Midbrain (tissue), 1 donor: ENCODE measurements at places on chromosomes 6 and 20.

DNA sequence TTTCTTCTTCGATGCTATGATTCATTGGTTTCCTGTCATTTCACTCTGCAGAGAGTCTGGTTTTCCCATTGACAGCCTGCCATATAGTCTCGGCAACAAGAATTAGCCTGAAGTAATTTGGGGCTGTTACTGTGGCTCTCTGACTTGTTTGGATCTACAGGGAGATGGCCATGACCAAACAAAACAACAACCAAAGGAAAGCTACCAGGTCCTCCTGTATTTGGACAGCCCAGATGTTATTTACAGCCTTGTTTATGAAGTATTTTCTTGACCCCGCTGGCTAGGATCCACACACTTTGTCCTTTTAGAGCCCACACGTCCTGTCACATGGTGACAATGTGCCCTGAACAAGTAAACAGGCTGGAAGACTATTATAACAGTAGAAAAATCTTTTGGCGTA is 111.4 kb upstream of the PREP start:
- DNase-seq, result no peak

GRCh38 chr6:7879043-7879442 is 31.5 kb downstream of the TXNDC5 start:
- no peak for DNase-seq

- no peak for DNase-seq
Measured at GRCh38 chr6:33959661-33960344, 156.0 kb upstream of the MLN start.

- no peak for DNase-seq
Measured at GRCh38 chr6:127119102-127120022, 891 bp downstream of the RSPO3 start.

- DNase-seq, result no peak
Measured at GRCh38 chr6:11210386-11211138, 21.9 kb downstream of the NEDD9 start.

- peak; percentile 39 for DNase-seq
Measured at GRCh38 chr6:10315658-10316372, 99.1 kb downstream of the TFAP2A start.

DNA sequence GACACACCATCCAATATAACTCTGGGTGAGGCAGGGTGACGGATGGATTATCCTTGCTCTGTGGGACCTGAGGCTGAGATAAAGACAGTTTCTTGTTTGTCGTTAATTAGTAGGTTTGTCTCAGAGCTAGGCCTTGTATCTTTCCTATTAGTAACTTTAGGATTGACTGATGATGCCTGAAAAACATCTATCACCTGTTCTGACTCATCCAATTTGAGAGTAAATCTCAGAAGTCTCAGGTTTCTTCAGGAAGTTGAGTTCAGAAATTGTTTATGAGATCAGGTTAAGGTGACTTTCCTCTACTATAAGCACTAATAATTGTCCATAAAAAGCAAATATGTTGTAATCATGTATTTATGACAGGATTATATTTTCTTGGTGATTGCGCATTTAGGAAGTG is 129.5 kb upstream of the SUPT3H start:
- no peak for DNase-seq

- DNase-seq, result no peak
Measured at GRCh38 chr6:138673346-138674014, 100.1 kb upstream of the CCDC28A start.

GRCh38 chr20:13996265-13996664 is 949 bp downstream of the MACROD2 start:
- DNase-seq, result no peak

DNA sequence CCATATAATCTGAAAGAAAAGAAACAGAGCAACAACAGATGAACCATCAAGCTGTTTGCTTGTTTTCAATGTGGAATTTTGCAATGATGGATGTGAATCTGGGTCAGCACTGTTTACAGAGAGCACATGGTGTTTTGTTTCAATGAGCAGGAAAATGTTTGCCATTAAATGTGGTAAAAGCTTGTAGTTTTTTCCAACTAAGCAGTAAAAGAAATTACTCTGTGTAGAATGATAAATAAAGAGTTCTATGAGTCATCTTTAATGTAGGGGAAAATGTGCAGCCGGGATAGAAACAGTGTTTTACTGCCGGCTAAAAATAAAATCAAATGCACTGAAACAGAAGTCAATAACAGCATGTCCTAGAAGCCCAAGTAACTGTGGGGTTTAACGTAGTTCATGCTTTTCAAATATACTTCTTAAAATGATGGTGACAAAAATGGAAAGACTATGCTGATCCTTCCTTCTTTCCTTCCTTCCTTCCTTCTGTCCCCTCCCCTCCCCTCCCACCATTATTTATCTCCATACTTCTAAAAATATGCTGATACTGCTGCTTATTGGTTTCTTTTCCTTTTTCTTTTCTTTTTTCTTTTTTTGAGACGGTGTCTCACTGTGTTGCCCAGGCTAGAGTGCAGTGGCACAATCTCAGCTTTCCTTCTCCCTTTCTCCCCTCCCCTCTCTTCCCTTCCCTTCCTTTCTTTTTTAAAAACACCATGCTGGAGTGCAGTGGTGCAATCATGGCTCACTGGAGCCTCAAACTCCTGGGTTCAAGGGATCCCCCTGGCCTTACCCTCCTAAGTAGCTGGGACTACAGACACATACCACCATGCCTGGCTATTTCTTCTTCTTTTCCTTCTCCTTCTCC is 6.3 kb upstream of the NAA20 start:
- DNase-seq, result peak; percentile 30

GRCh38 chr6:6482256-6482655 is 106.3 kb upstream of the LY86 start:
- DNase-seq, result no peak

GRCh38 chr6:69735027-69735426 is 61.8 kb downstream of the LMBRD1 start:
- DNase-seq, result no peak

DNA sequence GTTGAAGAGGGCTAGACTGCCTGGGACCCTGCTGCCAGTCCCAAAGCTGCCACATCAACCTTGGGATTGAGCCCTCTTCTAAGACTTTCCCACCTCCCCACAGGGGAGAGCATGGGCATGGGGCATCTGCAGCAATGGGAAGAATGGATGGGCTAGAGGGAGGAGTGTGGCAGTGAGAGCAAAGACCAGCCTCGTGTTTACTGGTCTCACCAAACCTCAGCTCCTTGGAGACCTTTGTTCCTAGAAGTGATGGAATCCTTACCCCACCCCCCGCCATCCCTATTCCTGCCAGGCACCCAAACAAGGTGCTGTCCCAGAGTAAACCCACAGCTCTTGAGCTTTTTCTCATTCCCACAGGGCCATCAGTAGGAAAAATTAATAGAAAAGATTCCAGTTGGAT is 20.0 kb upstream of the ARMC12 start:
- DNase-seq, result no peak

DNA sequence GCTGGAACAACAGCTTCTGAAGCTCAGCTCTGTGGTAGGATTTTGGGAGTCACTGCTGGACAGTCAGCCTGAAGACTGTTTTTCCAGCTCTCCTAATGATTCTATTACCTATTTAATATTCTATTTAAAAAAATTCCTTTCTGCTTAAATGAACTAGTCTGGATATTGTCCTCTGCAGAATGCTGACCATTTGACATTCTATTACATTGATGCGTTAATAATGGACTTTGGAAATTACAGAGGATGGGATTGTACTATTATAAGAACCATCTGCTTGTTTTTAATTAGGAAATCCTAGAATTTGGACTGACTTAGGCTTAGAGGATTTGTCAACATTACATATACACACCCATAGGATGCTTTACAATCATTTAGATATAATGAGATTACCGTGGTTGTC is 19.7 kb downstream of the LRP11 start:
- DNase-seq, result no peak

GRCh38 chr6:160041608-160042007 is 72.7 kb downstream of the IGF2R start:
- peak; percentile 41 for DNase-seq

DNA sequence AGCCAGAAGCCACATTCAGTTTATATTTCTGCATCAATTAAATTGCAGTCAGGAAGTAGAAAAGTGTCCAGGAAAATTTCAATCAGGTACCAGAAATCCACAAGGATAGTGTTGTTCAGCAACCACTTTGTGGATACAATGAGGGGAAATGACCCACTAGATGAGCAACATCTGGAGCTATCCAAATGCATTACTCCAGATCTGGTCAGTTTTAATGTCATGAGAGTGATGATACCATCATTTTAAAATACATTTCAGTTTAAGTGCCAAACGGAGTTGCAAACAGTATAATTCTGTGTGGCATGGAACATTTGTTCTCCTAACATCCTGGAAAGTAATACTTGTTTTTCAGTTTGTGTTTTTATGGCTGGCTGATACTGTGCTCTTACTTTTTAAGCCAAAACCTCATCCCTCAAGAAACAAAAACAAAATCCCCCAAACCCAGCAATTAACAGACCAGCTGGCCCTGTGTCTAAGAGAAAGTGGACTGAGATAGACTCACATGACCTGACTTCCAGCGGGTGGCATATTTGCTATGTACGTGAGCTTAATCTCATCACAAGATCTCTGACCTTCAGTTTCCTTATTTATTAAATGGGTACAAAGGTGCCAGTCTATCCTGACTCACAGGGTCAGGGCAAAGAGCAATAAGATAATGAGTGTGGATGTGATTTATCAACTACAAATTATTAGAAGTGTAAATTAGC is 58.8 kb upstream of the CNKSR3 start:
- no peak for DNase-seq

DNA sequence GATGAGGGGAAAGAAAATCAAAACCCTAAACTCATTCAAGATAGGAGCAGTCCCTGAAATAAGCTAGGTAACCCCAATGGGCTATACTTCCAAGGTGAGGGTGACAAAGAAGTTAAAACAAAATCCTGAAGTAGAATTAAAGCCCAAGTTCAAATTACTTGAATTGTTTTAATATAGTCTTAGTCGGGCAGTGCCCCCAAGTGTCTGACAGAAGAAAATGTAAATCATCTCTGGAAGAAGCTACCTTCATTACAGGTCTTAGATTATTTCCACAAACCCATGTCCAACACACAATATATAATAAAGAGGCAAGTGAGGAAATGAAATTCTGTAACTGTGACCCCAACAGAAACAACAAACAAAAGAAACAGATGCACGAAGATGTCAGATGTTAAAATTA is 36.8 kb upstream of the L3MBTL3 start:
- no peak for DNase-seq

DNA sequence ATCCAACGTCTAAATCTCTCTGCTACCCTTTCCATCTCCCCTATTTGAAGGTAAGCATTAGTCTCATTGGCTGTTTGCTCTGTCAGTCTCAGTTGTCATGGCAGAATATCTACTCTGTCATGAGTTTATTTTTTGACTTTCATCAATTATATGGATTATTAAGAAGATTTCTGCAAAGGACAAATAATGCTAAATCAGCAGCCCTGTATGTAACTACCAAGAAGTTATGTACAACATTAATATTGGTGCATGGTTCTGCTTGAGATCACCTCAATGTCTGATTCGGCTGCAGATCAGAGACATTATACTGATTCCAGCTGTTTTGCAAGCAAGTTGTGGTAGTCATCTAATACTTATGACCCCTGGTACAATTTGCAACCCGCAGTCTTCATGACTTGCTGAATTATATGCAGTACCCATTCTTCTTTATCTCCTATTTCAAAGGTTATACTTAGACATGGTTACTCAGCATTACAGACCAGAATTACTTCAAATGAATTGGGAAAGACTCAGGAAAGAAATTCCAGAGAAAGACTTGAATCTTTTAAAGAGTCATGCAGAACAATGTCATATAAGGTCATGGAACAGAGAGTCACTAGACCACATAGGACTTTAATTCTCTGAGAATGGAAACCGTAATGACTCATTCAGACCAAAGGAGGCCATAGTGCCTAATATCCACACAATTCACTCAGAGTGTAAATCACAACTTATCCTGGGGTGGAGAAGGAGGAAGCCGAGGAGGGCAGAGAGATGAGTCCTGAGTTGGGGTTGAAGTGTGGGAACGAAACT is 201.4 kb downstream of the IBTK start:
- no peak for DNase-seq

GRCh38 chr20:41352666-41353065 is 12.0 kb downstream of the LPIN3 start:
- no peak for DNase-seq

DNA sequence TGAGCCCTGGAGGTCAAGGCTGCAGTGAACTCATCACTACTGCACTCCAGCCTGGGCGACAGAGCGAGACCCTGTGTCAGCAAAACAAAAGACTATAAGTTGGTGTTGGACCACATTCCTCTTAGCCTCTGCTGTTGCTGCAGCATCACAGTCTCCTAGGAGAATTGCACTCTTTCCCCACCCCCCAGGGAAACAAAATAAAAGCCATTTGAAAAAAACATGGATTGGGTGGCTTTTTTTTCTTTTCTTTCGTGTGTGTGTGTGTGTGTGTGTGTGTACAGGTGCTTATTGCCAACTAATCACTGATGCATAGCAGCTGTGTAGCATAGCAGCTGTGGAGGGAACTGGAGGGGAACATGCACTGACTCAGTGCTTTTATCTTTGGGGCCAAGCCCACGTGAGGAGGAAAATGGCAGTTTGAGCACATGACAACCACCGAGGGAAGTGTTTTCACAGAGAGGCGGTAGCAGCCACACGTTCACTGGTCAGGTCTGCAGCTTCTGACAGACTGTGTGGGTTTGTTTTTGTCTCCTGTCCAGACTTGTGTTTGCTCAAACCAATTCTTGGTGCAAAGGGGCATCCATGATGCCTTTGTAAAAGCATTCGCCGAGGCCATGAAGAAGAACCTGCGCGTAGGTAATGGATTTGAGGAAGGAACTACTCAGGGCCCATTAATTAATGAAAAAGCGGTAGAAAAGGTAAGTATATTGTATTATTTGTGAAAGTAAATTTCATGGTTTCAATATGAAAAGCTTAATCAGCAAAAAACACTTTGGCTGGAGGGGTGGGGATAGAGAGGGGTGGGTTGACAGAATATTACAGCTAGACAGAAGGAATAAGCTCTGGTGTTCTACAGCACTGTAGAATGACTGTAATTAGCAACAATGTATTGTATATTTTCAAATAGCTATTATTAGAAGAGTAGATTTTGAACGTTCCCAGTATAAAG is 27.7 kb downstream of the ALDH5A1 start:
- DNase-seq, result no peak

DNA sequence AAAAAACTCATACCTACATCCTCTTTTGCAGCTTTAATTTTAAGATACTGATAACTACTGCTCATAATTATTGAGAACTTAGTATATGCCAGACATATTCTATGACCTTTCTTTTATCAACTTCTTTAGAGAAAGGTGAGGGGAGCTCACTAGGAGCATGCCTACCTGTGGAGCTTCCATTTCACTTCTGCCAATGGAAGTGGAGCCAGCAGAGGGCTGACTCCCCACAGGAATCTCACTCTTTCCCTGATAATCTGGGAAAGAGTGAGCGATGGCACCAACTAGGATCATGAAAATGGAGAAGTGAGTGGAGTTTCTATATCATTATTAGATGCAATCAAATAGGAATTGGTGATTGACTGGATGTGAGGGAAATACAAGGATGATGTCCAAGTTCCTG is 484.9 kb downstream of the LMBRD1 start:
- DNase-seq, result no peak
